Activated CD4-positive, alpha-beta T cell treated with anti-CD3 and anti-CD28 coated beads, Interleukin-2, amount 10 ng/mL, durations not matched to agents 7 days and 5 days (primary cell): ENCODE measurements at places on chromosomes 2 and 18.

- peak; percentile 69 for DNase-seq
These were observed 23.6 kb downstream of the ANKRD44 start for GRCh38 chr2:197286805-197287595.

DNA sequence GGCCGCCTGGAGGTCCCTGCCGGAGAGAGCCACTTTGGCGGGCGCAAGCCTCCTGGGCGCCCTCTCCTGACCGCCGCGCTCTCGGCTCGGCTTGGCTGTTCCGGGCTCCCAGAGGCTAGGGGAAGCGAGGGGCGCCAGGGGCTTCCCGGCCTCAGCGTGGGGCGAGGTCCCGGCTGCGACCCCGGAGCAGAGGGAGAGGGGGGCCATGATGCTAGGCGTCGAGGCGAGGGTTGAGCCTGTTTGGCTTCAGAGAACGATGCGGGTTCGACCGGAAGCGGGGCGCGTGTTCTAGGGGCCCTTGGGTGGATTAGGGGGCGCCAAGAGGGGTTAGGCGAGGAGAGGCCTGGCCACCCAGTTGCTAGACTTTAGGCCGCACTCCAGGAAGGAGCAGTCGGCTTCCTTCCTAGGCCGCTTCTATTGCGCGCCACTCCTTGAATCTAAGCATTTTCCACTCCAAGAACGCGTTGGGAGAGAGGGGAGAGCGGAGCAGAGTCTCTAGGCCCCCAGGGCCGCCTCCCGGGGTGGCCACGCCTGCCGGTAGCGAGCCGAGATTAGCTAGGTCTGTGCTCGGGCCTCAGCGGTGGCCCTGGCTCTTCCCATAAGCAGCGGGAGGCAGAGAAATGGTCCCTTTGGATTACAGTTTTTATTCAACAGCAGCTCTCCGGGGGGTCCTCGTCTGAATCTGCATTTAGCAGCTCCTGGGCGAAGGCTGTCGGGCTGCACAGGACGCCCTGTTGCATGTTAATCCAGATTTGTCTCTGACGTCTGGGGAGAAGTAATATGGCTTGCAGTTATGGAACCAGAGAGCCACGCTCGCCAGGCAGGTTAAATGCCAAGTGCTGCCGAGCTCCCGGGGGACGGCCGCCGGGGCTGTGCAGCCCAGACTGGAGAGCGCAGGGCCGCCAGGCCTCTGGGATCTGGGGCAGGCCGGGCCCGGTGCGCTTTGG lies 11.3 kb downstream of the MEIS1 start:
- no peak for DNase-seq

- DNase-seq: no peak
These were observed 1.3 kb downstream of the VWA3B start for GRCh38 chr2:98088261-98088660.

DNA sequence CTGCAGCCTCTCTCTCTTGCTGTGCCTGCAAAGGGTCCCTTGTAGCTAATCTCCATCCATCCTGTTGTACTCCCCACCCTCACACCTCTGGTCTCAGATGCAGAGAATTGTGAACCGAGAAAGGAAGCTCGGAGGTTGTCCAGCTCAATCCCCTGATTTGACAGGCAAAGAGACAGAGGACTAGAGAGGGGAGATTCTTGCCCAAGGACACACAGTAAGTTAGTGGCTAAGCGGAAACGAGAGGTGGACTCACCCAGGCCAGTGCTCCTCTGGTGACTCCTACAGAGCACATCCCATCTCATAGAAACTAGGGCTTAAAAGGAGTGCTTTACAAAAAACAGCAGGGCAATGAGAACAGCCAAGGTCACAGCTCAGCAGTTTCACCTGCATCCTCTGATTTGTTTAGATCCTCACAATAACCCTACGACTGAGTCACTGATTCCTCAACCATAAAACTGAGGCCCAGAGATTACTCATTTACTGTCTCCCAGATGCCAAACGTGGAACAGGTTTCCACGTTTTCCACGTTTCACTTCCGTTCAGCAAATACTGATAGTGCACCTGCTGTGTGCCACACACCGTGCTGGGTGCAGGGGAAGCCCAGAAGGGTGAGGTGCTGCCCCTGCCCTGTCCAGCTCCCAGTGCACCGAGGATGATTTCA lies 22.1 kb downstream of the EHD3 start:
- no peak for DNase-seq

GRCh38 chr2:69305712-69306392 lies 81.2 kb downstream of the GFPT1 start:
- no peak for DNase-seq

GRCh38 chr2:111698743-111699554 lies 185.0 kb downstream of the ANAPC1 start:
- DNase-seq: peak; percentile 62

- no peak for DNase-seq
These were observed 31.9 kb upstream of the TFPI start for GRCh38 chr2:187586011-187586641.

DNA sequence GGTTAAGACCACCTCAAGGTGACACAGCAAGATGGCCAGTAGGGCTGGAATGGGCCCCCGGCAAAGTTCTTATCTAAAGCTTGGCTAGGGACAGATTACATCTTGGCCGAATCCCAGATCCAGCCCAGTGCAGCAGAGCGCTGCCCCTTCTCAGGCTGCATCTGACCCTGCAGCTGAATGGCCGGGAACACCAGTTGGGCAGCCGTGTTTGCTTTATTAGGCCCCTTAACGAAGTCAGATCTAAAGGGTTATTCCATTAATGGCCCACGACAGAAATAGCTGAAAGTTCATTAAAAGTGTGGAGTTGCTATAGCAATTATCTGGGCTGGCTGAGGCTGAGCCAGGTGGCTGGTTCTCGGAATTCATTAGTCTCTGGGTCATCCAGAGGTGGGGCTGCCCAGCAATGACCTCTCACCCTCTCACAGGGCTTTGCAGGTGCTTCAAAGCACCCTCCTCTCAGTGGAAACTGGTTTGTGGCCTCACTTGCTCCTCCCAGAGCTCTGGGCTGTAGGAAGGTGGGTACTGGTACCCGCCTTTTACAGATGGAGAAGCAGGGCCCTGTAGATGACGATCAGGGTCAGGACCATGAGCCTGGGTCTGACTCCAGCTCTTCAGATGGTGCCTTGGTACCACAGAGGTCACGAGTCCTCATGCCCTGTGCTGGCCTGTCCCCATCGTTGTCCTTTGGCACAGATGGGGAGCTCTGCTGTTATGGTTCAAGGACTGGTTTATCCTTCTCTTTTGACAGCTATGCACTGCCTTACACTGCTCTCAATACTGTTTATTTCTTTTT lies 68.8 kb downstream of the EMX1 start:
- no peak for DNase-seq

- DNase-seq: peak; percentile 46
These were observed 6.1 kb downstream of the CTDSP1 start for GRCh38 chr2:218405746-218406208.

DNA sequence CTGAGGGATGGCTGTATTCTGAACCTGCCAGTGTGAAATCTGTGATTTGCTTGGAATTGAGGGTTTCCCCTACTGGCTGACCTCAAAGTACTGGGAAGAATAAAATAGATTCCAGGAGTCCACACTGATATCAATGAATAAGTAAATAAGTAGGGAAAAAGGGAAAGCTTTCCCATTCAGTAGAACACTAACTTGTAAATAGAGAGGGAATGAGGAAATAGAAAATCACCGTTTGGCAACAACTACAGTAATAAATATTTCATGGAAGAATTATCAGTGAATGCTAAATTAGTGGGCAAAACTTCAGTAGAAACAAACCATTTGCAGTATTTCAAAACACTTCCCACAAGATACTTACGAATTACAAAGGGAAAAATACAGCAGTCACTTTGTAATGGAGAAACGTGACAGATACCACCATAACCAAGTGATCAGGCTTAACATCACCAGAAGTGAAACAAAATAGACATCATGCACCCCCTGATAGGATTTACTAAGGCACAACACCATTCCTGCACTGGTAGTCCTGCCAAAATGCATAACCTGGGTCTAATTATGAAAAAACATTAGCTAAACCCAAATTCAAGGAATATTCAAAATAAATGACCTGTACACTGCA lies 88.5 kb downstream of the ICA1L start:
- no peak for DNase-seq

DNA sequence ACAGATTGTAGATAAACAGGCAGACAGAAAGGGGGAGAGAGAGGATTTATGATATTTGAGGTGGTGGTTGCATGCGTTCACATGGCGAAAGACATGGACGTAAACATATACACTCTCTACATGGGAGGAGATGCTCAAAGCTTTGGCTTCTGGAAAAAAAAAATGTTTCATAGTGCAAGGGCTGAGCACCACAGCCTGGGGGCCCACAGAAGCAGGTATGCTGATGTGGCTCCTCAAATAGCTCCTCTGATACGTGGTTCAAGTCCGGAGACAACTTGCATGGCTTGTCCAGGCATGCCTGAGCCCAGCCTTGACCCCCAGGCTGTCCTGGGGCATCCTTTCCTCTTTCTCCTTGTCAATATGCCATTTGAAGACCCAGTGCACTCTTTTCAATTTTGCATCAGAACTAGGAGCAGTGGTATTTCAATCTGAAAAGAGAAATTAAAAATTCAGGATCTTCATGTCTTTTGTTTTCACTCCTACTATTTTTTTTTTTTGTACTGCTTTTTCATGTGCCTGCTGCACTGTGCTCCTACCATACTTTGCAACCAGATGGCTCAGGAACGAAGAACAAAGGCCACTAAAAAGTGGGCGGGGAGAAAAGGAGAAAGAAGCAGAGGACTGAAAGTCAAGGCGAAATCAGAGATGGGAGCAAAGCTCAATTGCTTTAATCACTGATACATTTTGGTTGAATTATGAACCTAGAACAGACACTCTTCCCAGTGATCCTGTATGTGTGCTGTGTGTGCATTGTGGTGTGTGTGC lies 495.7 kb upstream of the TCF4 start:
- DNase-seq: no peak

DNA sequence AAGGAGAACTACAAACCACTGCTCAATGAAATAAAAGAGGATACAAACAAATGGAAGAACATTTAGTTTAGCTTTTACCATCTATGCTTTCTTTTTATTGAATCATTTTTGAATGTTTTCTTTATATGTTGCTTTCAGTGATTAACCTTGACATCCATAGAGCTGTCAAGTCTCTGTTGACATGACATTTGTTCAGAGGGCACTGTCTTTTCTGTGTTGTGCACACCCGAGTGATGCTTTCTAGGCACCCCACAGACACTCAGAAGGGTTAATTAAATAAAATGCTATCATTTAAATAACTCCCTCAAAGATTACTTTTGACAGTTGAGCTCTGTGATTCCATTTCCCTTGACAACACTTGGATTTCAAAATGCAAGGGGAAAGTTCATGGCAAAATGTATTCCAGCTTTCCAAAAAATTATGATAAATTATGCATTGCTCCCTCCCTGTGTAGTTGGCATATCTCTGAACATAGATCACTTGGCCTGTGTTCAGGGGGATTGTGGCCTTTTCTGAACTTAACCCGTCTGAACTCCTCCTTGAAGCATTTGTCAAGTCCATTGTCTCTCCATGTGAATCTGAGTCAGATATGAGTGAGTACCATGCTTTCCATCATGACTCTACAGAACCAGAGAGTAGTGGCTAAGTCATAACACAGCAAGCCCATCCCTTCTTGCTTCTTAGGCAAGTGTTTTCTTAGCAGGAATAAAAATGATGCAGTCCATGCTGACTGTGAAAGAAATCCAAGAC lies 372.6 kb downstream of the RPRM start:
- DNase-seq: no peak

DNA sequence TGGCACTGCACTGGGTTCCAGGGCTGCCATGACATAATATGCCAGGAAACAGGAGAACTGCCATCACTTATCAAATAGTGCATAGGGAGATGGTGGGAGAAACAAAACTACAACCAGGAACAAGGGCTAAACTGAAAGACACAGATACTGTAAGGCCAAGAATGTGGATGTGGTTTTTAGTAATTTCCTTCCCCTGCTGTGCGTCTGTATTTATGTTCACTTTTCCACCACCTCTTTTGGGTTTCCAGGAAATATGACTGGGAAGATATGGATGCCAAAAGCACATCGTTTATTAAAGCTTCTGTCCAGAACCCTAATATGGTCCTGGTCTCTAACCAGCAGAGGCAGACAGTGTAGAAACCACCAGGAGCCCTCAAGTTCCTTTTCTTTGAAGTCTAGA lies 759.7 kb upstream of the FANCL start:
- no peak for DNase-seq

- DNase-seq: no peak
These were observed 478.7 kb upstream of the POU3F3 start for GRCh38 chr2:104375206-104375605.

GRCh38 chr18:5317186-5317585 lies 21.7 kb upstream of the ZBTB14 start:
- DNase-seq: no peak

DNA sequence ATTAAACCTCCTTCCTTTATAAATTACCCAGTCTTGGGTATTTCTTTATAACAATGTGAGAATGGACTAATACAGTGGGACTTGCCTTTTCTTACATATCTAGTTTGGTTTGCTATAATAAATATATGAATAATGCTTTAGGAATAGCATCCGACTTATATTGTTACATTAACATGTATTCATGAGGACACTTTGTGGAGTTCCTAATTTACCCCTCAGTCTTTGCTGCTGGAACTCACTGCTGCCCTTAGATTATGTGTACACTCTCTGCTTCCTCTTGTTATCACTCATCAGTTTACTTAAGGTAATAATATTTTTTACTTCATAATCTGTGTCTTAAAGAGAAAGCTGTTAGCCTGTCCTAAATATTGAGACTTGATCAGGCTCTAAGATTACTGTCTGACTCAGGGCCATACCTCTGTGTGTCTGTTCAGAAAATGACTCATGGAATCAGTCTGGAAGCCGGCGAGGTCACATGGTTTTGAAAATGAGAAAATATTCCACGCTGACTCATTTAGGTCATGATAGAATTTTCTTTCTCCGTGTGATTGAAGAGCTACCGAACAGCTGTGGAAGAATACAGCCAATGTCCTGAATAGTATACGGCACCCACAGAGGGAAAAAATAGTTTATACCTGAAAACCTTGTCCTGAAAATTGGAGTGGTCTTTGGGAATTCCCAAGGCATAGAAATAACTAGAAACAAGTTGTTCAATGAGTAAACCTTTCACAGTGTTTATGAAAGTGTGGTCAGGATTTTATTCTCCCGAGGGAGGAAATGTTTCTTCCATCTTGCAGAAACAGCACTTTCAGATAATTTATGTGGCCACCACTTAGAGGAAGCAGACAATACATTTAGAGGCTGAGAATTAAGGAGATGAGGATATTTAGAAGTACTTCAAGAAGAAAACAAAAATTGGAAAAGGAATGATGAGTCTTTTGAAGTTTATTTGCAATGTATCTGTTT lies 156.4 kb downstream of the DSEL start:
- no peak for DNase-seq

DNA sequence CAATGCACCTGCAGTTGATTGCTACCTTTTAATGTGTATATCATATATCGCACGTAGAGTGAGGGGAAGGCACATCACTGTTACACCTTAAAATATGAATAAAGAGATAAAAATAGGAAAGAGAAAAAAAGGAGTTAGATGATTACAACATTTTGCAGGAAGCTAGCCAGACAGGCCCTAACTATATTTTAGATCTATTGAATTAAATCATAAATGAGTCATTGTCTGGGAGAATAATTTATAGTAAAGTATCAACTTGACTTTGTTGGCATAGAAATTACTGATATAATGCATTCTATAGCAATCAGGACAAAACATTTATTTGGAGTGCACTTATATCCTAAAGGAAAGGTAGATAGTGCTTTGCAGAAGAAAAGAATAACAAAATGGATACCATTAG lies 384.9 kb upstream of the NXPH2 start:
- no peak for DNase-seq
